ENCODE measurements at places on chromosomes 5 and 9.
A peak's percentile ranks its signal among the peaks of the same experiment; 100 is the strongest.

GRCh38 chr5:132064738-132065331, 4.4 kb downstream of the IL3 start:
- peak; percentile 89 for DNase-seq

DNA sequence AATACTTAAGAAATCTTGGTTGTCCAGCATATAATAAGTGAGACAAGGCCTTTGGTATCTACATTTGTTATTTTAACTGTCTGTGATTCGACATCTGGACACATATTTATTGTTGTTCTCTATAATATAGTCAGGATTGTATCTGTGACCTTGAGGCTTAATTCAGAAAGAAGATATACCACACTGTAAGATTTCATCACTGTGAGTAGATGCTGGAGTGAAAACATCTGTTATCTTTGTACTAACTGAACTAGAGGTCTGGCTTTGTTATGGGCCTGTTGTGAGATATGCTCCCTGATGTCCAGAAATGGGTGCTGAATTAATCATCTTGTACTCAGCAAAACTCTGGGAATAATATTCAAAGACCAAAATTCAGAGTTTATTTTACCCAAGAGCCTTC, 148.5 kb downstream of the ISOC1 start:
- no peak for DNase-seq

DNA sequence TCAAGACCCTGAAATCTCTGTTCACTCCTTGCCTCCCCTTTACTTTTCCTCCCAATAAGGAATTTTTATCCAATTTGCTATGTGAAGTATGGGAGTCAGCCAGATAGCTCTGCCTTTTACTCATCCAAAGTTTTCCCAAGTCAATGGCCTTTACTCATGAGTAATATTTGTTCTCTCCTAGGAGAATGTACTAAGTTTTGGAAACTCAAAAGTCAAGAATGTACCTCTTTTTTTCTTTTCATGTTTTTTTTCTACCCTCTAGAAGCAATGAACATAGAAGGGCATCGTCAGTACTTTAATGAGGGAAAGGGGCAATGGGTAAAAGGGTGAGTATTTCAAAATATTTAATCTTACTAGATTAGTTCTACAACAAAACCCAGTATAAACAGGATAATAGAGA, 140.2 kb upstream of the SGCD start:
- DNase-seq: no peak

GRCh38 chr5:163867738-163868137, 362.3 kb downstream of the MAT2B start:
- DNase-seq: no peak

DNA sequence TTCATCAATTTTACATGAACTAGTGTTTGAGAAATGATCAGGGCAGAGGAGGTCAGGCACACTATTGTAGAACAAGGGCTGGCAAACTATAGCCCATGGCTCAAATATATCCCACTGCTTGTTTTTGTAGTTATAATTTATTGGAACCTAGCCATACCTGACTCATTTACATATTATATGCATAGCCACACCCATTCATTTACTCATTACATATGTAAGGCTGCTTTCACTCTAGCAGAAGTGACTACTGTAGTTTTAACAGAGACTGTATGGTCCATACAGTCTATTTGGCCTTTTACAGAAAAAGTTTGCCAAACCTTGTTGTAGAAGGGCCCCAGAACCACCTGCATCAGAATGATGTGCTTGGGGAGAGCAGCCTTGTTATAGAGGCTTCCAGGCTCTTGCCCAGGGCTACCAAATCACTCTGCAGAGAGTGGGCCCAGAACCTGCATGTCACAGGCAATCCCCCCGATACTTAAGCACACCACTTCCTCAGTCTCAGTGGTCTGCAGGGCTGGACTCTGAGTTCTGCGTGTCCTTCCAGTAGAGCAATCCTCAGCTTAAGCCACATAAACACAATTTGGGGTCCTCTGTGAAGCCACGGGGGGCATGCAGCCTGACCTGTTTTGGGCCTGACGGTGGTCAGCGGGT, 6.7 kb downstream of the ANKS6 start:
- DNase-seq: no peak

DNA sequence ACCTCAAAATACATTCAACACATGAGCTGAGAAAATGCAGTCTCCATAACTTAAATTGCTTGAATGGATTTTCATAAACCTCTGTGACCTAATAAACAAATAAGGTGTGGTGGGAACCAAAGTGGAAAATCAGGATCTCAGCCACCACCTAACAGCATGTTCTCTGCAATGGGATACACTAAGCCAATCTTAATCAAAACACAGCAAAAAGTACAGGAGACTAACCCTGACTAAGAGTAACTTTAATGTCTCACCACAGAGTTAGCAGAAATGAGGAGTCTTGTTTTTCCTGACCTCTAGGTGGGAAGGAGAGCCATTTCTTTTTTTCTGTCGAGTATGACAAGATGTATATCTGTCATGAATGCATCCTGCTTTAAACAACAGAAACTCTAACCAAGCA, 48.5 kb downstream of the PLK2 start:
- no peak for DNase-seq

- no peak for DNase-seq
Measured at GRCh38 chr5:72599065-72599433, 91.8 kb upstream of the ZNF366 start.

DNA sequence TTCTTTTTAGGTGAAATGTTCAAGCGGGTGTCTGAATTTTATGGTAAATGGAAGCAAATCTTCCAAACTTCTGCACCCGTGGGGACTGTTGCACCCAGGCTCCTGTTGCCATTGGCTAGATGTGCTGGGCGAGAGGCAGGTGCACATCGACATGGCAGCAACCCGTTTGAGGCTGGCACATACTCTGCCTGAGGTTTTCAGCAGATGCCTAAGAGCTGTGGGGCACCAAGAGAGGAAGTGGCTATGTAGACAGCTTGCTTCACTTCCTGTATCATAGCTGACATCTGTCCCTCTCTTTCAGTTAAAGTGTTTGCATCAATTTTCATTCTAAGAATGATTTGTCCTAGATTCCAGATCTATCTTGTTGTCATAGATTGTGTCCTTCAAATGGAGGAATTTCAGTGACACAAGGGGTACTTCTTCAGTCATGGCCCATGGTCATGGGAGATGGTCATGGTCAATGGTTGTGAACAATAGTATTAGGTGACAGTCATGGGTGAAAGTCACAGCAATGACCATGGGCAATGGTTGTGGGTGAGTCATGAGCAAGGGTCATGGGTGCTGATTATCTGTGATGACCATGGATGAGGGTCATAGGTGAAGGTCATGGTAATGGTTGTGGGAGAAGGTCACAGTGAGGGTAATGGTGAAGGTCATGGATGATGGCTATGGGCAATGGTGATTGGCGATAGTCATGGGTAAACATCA, 115.1 kb upstream of the IRX4 start:
- no peak for DNase-seq

DNA sequence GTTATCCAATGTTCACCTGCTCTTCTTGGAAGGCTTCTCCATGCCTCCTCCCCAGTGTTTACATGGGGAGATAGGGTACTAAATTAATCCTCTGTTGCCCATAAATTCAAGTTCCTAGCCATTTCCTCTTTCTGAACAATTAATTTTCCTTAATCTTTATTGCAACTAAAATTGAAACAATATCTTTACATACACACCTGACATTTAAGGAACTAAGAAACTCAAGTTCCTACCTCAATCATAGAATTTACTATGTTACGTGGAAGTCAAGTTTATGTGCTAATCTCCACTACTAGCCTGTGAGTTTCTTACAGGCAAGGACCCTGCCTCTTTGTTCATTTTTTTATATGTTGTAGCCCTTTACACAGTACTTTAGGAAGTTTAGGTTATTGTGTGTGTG, 10.1 kb upstream of the ADRB2 start:
- no peak for DNase-seq

DNA sequence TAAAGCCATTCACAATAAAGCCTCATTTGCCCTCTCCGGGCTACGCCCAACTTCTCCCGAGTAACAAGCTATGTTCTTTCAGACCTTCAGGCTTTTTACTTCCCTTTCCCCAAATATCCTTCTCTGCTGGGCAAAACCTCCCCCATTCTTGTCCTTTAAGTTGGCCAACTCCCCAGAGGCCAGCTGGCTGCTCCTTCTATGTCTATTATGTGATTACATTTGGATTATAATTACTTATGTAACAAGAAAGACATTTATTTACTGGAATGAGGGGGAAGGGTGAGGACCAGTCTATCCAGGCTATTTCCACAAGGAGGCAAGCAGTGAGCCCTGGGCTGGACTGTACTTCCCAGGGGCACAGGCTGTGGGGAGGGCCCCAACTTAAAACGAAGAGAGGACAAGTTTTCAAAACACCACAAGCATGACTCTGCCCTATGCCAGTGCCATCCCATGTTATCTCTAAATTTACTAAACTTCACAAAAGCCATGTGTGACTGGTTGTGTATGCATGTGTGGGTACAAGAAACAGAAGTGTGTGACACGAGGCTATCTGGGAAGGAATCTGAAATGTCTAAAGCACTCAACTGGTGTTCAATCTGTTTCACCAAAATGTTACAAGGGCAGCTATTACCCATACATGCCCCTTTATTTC, 84.5 kb downstream of the GNAQ start:
- DNase-seq: no peak

DNA sequence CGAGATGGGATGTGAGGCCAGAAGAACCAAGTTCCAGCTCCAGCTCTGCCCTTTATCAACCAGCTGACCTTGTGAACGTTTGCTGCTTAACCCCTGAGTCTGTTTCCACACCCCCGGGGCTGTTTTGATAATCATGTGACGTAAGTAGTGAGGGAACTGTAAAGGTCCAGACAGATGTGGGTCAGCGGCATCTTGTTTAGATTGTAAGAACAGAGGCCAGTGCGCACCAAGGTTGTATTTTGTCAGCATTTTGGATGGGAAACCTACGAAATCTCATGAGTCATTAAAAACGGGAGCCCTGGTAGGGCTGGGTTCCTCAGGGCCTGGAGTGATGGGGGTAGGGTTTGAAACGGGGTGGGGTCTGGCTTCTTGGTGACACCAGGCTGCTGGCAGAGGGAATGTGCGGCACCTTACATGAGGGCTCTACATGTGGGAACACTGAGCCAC, 13.8 kb upstream of the COL15A1 start:
- DNase-seq: no peak

DNA sequence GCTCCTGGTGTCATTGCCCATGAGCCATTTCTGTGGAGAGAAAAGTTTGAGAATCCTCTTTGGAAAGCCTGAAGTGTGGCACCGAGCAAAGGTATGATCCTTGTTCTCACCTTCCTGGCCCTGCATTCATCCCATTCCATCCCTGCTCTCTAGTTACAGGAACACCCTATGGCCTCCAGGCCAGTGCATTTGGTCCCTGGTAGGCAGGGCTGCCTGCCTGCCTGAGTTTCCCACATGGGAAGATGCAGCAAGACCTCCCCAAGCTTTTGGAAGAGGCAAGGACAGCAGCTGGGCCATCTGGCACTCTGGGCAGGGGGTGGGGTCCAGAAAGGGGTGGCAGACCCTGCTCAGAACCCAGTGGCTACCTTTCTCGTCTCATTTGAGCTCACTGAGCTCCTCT, 24.5 kb downstream of the IGIP start:
- DNase-seq: no peak

- DNase-seq: no peak
Measured at GRCh38 chr9:74953235-74953751, 581 bp upstream of the C9orf40 start.

DNA sequence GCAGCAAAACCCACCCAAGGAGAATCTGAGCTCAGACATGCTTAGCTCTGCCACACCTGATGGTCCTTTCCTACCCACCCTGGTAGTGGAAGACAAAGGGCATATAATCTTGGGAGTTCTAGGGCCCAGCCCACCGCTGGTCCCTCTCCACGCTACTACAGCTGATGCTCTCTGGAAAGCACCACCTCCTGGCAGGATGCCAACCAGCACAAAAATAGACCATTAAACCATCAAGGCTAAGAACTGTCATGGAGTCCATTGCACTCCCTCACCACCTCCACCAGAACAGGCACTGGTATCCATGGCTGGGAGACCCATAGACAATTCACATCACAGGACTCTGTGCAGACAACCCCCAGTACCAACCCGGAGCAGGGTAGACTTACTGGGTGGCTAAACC, 111.0 kb upstream of the IL7R start:
- no peak for DNase-seq

GRCh38 chr9:69980041-69980440, 63.6 kb upstream of the MAMDC2 start:
- DNase-seq: no peak

GRCh38 chr5:126280343-126280742, 142.9 kb upstream of the GRAMD2B start:
- no peak for DNase-seq

GRCh38 chr5:171647043-171647903, 138.3 kb upstream of the SMIM23 start:
- peak; percentile 72 for DNase-seq

Data from mesendoderm (in vitro differentiated cells).